Karpas-422 (cell line): ENCODE measurements at places on chromosomes 11 and 22. TPM values are rescaled to one million over a fixed set of nuclear protein-coding genes. Genes with fewer than 3 reads are reported as not detected.
A peak's percentile ranks its signal among the peaks of the same experiment; 100 is the strongest.

DNA sequence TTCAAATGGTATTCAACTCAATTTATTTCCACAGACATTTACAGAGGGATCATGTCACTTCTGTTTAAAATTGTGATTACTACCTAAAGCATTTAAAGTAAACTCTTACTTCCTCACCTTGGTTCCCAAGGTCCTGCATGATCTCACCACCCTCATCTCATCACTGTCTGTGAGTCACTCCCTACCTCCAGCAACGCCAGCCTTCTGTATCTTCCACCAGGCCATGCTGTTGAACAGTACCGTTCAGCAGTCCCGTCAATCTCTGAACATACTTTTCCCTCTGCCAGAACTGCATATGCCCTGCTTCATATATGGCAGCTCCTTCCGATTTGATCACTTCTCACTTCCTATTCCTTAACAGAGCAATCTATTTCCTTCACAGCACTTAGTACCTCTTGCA, 2.0 kb downstream of the FBXO3 start:
- H3K27ac ChIP-seq, result no peak overlapping the region
- DNase-seq, result no peak
- H3K4me1 ChIP-seq, result peaks cover 33% of the 10 kb centered on the region
- peaks cover 5% of the 10 kb centered on the region; the same call in 1 of the 2 replicates for H3K27me3 ChIP-seq

DNA sequence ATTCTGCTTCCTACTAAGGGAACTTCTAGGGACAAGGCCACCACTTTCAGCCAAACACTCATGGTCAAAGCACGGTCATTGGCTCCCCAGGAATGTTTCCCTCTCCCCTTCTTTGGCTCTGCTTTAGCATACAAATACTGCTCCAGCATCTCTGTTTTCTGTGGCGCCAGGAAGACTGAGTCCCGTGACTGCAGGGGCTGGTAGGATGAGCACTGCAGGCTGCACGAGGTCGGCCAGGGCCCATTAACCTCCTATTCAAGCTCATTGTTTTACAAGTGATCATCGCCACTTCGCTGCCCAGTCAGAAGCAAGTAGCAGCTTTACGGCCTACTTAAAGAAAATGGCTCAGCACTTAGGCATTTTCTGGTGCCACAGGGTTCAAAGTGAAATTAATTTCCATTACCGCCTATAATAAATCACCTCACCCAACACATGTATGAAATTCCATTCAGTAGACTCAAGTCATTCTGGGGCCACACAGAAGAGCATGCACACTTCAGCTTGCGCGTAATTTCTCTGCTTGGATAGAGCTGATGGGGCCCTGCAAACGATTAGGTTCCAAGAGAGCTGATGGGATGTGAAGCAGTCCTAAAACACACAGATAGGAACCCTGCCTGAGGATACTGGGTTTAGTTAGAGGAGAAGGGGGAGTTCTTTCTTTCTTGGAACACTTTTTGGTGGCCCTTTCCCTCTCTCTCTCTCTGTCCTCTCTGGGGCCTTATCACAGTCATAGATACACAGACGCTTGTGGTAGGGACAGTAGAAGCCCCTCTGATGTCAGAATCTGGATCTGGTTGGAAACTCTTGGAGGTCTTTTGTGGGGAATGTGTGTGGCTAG, 173.7 kb downstream of the KIF18A start:
- no peak overlapping the region for H3K4me3 ChIP-seq
- no peaks in the 10 kb centered on the region for H3K4me1 ChIP-seq
- H3K36me3 ChIP-seq, result no peaks in the 10 kb centered on the region
- no peak overlapping the region for H3K27ac ChIP-seq
- DNase-seq, result peak; percentile 9
- no peaks in the 10 kb centered on the region for H3K27me3 ChIP-seq

FOSL1 gene
- not detected in 2 replicates for total RNA-seq

SMTNL1 gene
- not detected in 2 replicates for total RNA-seq

POLR2L gene
- total RNA-seq, result 113 and 203 TPM in 2 replicates

DNA sequence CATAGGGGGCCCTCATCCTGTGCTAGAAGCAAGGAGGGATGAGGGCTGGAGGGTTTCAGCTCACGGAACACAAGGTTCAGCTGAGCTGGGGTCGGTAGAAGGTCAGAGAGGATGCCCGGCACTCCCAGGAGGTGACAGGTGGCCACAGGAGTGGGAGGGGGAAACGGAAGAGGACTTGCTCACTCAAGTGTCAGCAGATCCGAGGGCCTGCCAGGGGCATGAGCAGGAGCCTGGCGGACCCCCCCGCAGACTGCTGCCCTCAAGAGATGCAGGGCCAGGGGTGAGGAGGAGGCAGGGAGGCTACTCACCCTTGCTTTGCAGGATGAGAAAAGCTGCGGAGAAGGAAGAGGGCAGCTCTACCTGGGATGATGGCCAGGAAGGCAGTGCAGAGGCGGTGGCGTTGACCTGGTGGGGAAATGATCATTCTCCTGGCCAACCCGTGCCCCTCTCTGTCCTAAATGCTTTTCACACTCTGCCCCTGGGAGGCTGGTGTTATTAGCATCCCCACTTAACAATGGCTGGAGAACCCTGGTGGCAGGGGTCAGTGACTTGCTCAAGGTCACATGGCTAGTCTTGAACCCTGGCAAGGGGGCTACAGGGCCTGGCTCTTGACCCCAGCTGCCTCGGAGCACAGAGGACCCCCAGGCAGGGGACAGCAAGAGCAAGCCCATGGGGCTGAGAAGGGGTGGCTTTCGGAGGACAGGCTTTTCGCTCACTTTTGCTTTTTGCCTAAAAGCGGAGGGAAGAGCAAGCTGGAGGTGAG, 30.1 kb upstream of the CSNK1E start:
- no peak overlapping the region for H3K4me3 ChIP-seq
- no peaks in the 10 kb centered on the region for H3K27me3 ChIP-seq
- no peaks in the 10 kb centered on the region for H3K4me1 ChIP-seq
- H3K36me3 ChIP-seq, result no peaks in the 10 kb centered on the region
- DNase-seq, result no peak

SPI1 gene
- total RNA-seq, result 114 and 198 TPM in 2 replicates

DNA sequence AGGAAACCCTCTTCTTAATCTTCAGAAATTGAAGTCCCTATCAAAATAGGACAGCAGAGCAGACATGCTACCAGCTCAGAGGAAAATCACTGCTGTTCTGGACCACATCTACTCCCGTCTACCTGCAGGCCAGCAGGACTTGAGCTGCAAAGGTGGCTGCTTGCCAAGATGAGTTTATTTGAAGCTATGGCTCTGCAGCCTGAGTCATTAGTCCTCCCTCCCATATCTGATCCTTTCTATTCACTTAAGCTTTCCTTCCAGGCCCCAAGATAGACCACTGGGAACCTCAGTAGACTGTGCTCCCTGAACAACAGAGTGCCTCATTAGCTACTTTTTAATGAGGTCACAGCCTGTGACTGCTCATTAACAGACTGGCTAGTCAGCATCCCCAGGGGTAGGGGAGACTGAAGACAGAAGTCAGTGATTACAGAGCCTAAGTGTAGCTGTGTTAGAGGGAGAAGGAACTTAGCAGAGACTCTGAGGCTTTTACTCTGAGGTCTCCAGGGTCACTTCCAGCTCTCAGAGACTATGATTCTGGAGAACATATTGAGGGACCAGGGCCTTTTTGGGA, 6.8 kb upstream of the OR10A2 start:
- H3K36me3 ChIP-seq, result no peaks in the 10 kb centered on the region
- no peak overlapping the region for H3K4me3 ChIP-seq
- H3K4me1 ChIP-seq, result no peaks in the 10 kb centered on the region
- no peaks in the 10 kb centered on the region for H3K27me3 ChIP-seq

DNA sequence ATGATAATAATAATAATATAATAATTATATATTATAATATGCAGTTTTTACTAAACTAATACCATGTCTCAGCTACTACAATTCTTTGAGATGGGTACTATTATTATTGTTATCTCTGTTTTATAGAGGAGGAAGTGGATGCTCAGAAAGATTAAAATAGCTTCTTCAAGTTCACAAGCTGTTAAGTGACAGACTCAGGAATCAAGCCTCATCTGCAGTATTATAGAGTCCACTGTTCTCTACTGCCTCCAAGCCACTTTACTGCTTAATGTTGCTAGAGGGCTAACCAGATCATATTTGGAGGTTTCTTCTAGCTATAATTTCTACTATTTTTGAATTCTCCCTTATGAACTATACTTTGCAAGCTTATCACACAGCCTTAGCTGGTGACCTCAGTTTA, 62.7 kb downstream of the CSTPP1 start:
- peaks cover 55% of the 10 kb centered on the region for H3K4me1 ChIP-seq
- peak; percentile 52 for DNase-seq
- H3K36me3 ChIP-seq, result no peaks in the 10 kb centered on the region
- peak overlapping the region; percentile 72 for H3K27ac ChIP-seq
- H3K4me3 ChIP-seq, result no peak overlapping the region

SSH3 gene
- 0.61 and 0.82 TPM in 2 replicates for total RNA-seq

SAAL1 gene
- total RNA-seq, result 36.7 and 43.7 TPM in 2 replicates

DNA sequence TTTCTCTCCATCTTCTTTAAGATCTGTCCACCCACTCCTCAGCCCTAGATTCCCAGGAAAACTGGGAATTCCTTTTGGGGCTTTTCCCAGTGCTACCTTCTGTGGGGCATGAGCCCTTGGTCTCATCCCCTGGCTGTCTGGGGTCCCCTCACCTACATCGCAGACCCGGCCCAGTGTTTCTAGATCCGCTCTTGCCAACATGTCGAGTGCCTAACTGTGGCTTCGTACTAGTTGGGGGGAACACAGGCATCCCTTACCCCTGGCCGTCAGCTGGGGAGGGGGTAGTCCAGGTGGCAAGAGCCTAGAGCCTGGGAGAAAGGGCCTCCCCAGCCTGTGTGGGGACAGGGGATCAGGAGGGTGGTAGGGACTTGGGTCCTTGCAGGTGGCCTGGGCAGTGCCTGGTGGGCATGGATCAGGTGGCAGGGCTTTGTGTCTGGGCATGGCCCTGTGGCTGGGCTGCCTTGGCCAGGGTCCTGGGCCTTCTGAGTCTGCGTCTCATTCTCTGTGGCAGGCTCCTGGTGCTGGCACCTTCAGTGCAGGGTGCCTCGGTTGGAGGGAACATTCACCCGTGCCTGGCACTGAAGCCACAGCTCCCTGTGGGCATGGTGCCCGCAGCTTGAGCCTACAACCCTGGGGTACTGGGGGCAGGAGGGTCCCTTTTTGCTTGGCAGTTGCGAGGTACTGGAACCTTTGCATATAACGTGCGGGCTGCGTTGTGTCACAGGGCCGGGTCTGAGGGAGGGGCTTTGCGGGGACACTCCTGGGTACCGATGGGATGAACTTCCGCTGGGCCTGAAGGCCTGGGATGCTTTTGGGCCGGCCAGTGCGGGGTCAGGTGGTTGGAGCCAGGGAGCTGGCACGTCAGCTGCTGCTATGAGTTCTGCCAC, 4.1 kb downstream of the KCNQ1 start:
- H3K4me1 ChIP-seq, result peaks cover 23% of the 10 kb centered on the region
- no peak overlapping the region for H3K4me3 ChIP-seq
- no peak for DNase-seq
- no peaks in the 10 kb centered on the region for H3K36me3 ChIP-seq
- no peaks in the 10 kb centered on the region for H3K27me3 ChIP-seq

DNA sequence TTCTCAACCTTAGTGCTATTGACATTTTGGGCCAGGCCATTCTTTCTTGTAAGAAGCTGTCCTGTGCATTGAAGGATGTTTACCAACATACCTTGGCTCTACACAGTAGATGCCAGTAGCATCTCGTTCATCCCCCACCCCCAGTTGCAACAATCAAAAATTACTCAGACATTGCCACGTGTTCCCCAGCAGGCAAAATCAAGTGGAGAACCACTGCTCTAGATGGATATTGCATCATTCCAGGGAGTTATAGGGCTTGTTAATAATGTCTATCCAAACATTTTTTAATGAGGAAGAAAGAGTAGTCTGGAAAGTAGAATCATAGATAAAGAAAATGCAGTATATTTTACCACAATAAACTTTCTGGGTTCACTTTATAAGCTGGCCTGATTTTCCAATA, 64.1 kb downstream of the PRMT3 start:
- no peaks in the 10 kb centered on the region for H3K27me3 ChIP-seq
- H3K4me3 ChIP-seq, result no peak overlapping the region
- no peak for DNase-seq
- no peaks in the 10 kb centered on the region for H3K4me1 ChIP-seq
- H3K27ac ChIP-seq, result no peak overlapping the region
- H3K36me3 ChIP-seq, result peaks cover 40% of the 10 kb centered on the region; the same call in 1 of the 2 replicates

ROBO3 gene
- 6.6 and 13.8 TPM in 2 replicates for total RNA-seq

- DNase-seq, result no peak
- peaks cover 24% of the 10 kb centered on the region for H3K4me1 ChIP-seq
- H3K4me3 ChIP-seq, result peak overlapping the region; percentile 97
- peaks cover 49% of the 10 kb centered on the region for H3K36me3 ChIP-seq
- peak overlapping the region; percentile 89 for H3K27ac ChIP-seq
Measured at GRCh38 chr22:49656291-49656851, 171.3 kb downstream of the BRD1 start.

DNA sequence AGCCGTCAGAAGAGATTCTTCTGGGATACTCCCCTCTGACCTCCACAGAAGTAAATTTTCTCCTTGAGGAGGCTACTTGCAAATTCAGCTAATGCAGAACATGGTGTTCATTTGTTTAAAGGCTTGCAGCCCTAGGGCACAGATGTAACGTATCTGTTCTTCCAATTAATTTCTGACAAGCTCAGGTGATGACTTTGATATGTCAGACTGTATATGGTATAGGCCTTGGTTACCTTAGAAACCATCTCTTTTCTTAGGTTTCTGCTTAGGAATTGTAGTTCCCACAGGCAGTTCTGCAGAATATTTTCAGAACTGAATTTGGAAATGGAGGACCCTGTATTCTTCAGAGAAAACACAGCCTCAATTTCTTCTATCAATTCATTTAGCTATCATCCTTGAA, 117.1 kb downstream of the DDX10 start:
- peak overlapping the region; percentile 19 for H3K27ac ChIP-seq
- H3K4me3 ChIP-seq, result no peak overlapping the region
- no peak for DNase-seq

DNA sequence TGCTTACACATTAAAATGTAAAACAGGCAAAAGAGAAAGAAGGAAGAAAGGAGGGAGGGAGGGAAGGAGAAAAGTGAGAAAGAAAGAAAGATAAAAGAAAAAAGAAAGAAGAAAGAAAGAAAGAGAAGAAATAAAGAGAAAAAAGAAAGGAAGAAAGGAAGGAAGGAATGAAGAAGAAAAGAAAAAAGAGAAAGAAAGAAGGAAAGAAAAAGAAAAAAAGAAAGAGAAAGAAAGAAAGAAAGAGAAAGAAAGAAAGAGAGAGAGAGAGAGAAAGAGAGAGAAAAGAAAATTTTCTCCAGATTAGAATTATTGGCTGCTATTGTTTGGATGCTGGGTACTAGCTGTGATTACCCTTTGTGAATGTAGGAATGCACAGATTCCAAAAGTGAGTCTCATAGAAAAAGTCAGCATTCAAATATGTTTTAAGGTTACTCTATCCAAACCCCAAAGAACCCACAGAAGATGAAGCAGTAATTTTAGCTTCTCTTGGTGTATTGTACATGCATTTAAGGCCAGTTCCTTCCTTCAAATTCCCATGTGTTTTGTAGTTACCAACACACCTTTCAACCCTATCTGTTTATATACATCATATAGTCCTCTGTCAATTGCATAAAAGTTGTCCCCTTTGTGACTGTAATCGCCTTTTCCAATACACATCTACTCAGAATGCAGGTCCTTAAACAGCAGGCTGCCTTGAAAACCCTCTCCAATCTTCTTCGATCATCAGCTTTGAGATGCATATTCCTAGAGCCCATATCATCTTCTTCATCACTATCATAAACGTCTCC, 789 bp upstream of the FAM111A start:
- peak overlapping the region; percentile 94 for H3K4me3 ChIP-seq
- no peak for DNase-seq
- no peaks in the 10 kb centered on the region for H3K27me3 ChIP-seq
- H3K36me3 ChIP-seq, result peaks cover 6% of the 10 kb centered on the region; the same call in 1 of the 2 replicates

CBLIF gene
- total RNA-seq, result not detected in 2 replicates

KRTAP5-8 gene
- not detected in 2 replicates for total RNA-seq
